Psoas muscle (tissue), 8 donors: ENCODE measurements at places on chromosomes 2 and 18. TPM values are rescaled to one million over a fixed set of nuclear protein-coding genes. Genes with fewer than 3 reads are reported as not detected.
A peak's percentile ranks its signal among the peaks of the same experiment; 100 is the strongest.

DNA sequence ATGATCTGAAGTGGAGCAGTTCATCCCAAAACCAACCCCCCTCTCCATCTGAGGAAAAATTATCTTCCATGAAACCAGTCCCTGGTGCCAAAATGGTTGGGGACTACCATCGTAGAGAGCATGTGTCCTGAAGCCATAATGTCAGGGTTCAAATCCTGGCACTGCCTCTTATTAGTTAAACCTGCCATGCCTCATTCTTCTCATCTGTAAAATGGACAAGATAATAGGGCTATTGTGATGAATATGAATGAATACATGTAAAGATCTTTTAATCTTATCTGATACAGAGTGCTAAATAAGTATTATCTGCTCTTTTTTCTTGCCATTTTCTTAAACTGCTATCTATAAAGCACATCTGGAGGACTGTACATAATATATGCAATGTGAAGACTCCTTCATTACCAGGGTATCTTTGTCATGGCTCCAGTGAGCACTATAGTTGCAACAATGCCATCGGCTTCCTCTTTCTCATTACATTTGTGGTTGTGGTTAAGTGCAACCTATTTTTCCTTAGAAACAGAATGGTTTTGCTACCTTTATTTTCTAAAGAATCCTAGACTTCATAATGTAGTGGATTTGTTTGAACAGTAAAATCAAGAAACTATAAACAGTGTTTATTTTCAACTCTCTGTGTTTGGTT lies 27.0 kb downstream of the MFSD6 start:
- peaks cover 2% of the 10 kb centered on the region for H3K36me3 ChIP-seq
- H3K4me1 ChIP-seq: no peaks in the 10 kb centered on the region
- H3K27ac ChIP-seq: no peak overlapping the region

Gene ATAD2B
- 12.5 TPM for total RNA-seq

Gene KLHL29
- 14.1 TPM for total RNA-seq

DNA sequence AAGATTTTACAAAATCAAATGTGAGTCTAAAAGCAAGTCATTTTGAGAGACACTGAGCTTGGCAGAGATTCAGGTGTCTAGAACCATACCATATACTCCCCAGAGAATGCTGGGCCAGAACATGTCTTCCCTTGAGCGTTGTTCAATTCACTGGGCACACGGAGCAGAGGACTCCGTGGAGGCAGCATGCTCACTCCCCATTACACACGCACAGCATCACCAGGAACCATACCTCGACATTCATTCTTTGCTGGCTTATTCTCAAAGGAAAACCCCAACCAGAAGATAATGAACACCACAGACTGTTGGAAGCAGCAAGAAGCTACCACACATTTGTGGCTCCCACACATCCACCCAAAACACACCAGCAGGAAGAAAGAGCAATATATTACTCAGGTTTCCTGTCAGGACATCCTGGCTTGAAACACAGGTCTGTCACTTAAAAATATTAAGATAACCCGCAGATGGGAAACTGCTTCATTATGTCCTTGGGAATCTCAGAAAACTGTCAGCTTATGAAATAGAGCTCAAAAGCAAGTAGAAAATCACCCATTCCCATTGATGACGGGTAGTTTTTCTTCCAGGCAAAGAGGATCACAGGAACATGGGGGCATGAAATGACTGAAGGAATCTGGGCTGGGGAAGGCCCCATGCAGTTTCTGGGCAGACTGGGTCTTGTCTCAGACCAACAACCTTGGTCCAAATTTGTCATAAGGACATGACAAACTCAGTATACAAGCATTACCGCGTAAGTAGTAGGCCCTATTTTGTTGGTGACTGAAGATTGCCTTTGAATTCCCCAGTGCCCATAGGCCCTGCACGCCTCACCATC lies 46.4 kb downstream of the PCBP1 start:
- peak overlapping the region; percentile 91 for H3K27ac ChIP-seq
- peaks cover 42% of the 10 kb centered on the region for H3K4me1 ChIP-seq
- H3K36me3 ChIP-seq: no peaks in the 10 kb centered on the region
- H3K27me3 ChIP-seq: no peaks in the 10 kb centered on the region
- peak overlapping the region; percentile 58 for H3K4me3 ChIP-seq

DNA sequence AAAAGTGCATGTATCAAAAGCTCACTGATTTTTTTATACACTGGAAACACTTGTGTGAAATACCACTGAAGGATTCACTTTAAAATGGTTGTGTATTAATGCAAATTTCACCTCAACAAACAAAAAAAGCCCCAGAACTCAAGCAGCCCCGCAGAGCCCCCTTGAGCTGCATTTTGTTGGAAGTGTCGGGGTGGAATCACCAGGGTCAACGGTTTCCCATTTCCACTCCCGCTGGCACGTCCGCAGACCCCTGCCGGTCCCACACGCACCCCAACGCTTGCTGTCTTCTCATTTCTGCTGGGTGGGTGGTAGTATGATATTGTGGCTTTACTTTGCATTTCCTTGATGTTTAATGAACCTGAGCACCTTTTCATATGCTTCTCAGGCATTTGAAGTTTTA lies 239.7 kb downstream of the FAM210A start:
- no peaks in the 10 kb centered on the region for H3K4me1 ChIP-seq
- DNase-seq: no peak
- H3K36me3 ChIP-seq: no peaks in the 10 kb centered on the region
- no peaks in the 10 kb centered on the region for H3K27me3 ChIP-seq

DNA sequence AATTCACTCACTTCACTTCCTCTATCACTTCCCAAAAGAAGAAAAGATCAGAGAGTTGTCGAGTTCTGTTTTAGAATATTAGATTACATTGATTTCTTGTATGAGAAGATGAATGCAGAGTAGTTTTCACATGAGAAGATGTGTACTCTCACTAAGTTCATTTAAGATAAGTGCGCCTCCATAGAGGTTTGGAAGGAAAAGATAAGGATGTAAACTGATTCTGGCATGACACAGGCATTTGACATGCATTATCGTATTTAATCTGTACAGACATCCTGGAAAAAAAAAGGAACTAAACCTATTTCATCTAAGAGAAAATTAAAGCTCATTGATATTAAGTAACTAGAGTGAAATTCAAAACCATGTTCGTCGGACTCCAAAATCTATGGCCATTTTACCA lies 152.2 kb upstream of the CRIM1 start:
- H3K36me3 ChIP-seq: no peaks in the 10 kb centered on the region
- no peak for DNase-seq
- no peak overlapping the region for H3K27ac ChIP-seq
- peaks cover 1% of the 10 kb centered on the region for H3K27me3 ChIP-seq
- H3K4me3 ChIP-seq: no peak overlapping the region
- H3K4me1 ChIP-seq: no peaks in the 10 kb centered on the region
